CD4-positive, alpha-beta T cell treated with Interleukin-17A for 4 hours (primary cell): ENCODE measurements at places on chromosomes 2 and 18.

DNA sequence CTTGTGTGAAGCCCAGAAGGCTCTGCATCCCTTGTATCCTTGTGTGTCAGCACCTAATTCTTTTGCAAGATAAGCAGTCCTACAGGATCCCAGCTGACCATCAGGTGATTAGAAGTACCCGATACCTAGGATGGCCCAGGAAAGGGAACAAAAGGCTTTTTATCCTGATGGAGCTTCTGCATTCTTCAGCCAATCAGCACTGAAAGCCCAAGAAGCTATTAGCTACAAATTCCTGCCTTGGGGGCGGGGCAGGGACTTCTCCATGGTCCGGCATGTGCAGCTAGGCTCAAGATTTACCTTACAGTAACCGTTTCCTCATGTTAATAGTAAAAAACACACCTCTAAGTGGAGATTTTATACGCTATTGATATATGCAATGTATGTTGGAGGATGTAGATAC, 264.6 kb upstream of the THUMPD2 start:
- no peak for DNase-seq

GRCh38 chr2:155424518-155424917, 726.0 kb downstream of the KCNJ3 start:
- no peak for DNase-seq

DNA sequence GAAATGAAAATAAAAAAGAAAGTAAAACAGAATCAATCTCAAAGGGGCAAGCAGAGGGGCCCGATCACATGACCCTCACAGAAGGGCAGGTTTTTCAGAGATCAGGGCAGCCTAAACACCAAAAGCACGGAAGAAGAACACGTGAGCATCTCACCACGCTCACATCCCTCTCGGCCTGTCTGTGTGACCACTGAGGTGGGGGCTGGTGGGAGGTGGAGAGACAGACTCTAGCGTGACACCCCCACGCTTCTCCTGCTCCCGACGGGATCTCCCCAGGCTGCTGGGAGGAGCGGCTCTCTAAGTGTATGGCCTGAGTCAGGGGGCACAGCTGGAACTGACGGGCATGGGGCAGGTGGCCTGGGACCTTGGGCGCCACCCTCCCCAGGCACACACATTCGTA, 23.5 kb upstream of the MTERF4 start:
- no peak for DNase-seq

DNA sequence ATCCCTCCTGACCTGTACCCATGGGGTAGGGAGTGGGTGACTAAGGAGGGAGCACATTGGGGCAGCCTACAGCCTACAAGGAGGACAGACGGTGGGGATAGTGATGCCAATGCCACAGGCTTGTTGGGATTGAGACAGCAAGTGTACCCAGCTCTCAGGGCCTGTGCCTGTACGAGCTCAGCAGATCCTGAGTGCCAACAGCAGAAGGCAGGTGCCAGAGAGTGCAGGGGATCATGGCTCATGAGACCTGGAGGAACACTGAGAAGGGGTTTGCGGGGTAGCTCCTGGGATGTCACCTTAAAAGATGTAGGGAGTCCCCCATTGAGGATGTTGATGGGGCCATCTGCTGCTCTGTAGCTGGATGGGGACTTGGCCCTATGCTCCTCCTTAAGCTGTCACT, 10.3 kb upstream of the SNED1 start:
- no peak for DNase-seq

GRCh38 chr18:59139291-59139614, 431 bp upstream of the SEC11C start:
- DNase-seq, result peak; percentile 94

DNA sequence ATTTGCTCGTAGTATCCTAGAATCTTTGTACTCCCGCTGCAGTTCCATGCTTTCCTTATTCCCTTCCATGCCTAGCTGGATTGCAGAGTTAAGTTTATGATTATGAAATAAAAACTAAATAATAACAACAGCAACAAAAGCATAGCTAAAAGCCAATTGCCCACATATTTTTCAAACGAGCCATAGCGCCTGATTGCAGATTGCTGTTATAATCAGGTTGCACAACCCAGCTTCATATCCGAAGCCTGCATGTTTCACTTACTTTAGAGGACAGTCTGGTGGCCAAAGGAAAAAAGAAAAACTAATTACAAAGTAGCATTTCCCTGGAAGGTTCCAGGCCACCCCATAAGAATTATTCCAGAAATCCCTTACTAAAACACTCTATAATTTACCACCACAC, 31.9 kb upstream of the PNO1 start:
- no peak for DNase-seq

GRCh38 chr2:183034806-183035205, 3.5 kb downstream of the NCKAP1 start:
- no peak for DNase-seq

GRCh38 chr18:58476022-58476421, 152.9 kb downstream of the ALPK2 start:
- DNase-seq, result no peak

DNA sequence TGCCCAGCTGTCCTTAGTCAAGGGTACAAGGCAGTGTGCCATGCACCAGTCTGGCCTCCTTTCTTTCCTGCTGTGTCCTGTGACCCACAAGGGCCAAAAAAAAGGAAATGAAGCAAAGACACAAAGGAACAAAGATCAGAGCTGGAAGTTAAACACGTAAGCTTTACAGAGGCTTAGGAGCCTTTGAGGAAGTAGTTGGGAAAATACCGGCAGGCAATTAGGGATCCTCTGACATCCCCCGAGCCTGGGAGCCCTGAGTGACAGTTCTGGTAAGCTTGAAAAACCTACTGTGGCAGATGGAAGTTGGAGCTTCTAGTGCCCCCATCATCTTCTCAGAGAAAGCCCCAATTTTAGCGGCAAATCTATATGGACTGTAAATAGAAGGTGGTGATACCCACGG, 78.5 kb downstream of the SPRED2 start:
- DNase-seq, result no peak

DNA sequence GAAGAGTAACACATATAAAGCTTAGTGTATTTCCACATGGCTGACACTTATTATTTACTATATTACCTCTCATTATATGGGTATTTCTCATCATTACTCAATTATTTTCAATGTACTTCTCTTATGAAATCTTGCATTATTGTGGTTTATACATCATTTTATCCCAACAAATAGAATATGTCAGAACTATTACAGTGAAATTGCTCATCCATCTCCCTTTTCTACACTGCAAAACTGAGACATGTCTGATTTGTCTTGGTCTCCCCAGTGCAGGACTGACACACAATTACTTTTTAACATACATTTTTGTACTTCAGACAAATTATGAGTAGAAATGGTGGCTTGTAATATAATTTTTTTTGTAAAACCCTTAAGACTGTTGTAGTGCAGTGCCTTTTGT, 600.9 kb downstream of the PLCL1 start:
- DNase-seq, result no peak
